ENCODE measurements at places on chromosomes 7 and 10.

GRCh38 chr10:2929480-2930258 lies 137.7 kb upstream of the PFKP start:
- no peak for DNase-seq

DNA sequence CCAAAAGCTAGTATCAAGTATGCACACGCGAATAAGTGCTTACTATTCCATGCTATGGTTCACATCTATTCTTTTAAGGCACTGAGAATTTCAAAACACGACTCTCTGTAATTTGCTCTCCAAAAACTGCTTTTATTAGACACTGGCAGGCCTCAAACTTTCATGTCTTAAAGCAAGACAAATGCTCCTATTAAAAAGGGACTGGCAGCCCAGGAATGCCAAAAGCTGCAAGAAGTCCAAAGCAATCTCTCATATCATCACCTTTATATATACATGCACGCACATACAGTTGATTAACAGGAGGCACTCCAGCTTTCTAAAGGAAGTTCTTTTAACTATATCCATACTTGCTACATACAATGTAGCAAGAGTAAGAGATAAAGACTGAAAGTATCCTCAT lies 34.8 kb downstream of the UBE2H start:
- DNase-seq: no peak

DNA sequence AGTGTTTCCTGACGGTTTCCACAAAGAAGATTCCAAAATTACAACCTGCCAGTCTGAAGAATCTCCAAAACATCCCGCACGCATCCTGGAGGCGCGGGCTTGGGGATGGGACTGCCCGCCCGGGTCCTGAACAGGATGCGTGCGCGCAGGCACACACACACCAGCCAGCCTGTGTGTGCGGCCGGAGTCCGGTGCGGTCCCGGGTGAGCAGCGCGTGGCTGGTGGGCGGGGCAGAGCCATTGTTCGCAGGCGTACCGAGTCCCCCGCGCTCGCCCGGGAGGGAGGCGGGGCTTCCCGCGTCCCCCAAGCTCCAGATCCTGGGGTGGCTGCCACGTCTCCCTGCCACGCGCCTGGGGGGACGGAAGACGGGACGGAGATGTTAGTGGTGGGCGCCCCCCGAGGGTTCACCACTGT lies 675 bp upstream of the SCD start:
- peak; percentile 63 for DNase-seq

DNA sequence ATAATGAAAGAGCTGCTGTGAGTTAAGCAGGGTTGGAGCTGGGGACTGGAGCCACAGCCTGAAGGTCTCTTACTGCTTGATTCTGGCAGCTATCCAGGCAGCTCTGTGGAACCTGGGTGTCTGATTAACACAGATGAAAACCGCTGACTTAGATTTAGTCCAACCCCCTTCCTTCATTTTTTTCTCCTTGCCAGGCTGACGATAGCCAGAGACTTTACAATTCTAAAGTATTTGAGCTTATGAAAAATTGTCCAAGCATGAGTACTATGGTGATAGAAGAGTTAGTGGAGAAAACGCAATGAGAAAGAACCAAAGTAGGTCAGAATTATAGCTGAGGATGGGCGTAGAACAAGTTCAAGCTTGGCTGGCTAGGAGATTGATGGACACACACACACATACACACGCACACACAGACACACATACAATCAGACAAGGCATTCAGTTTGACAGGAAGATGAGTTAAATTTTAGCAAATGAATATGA lies 13.5 kb upstream of the GPR85 start:
- no peak for DNase-seq

- no peak for DNase-seq
Measured at GRCh38 chr10:20110125-20111100, 294.2 kb downstream of the PLXDC2 start.

DNA sequence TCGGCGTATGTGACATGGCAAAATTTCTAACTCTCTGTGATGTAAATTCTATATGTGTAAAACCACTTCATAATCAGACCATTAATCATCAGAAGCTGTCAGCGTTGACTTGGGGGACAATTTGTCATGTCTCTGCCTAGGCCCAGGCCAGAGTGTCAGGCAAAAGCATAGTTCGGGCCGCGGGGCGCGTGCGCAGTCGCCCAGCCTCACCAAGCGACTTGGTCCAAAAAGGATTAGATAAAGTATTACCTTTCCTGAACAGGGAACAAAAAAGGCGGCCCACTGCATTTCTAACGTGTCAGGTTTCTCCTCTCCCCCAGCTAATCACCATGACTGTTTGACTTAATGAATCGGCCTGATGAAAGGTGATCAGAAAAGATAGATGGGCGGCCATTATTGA lies 114.2 kb downstream of the EBF3 start:
- no peak for DNase-seq

DNA sequence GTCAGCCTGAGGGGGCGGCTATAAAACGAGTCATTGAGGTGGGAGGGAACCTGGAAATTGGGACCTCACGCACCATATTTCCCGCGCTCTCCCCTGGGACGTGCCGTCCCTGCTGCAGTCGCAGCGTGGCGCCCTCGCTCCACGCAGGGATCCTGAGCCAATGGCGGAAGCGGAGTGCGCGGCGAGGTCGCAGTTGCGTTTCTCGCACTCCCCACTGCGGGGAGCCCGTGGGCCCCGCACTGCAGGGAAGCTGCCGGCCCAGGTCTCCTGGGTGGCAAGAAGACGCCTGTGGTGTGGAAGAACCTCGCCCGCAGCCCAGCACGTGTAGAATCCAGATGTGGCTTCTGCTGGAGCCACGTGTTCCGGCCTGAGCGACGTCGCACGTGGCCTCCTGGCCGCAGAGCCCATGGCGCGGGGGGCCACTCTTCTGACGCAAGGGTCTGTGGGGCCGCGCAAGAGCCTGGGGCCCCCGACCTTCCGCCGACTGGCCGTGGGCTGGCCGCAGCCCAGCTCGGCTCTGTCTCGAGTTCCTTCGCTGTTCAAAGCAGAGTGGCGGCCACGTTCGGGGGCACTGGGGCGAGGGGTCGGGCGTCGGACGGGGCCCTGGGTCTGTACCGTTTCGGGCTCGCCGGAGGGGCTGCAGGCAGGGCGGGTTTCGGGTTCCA lies 26.4 kb downstream of the HIF1AN start:
- peak; percentile 43 for DNase-seq

DNA sequence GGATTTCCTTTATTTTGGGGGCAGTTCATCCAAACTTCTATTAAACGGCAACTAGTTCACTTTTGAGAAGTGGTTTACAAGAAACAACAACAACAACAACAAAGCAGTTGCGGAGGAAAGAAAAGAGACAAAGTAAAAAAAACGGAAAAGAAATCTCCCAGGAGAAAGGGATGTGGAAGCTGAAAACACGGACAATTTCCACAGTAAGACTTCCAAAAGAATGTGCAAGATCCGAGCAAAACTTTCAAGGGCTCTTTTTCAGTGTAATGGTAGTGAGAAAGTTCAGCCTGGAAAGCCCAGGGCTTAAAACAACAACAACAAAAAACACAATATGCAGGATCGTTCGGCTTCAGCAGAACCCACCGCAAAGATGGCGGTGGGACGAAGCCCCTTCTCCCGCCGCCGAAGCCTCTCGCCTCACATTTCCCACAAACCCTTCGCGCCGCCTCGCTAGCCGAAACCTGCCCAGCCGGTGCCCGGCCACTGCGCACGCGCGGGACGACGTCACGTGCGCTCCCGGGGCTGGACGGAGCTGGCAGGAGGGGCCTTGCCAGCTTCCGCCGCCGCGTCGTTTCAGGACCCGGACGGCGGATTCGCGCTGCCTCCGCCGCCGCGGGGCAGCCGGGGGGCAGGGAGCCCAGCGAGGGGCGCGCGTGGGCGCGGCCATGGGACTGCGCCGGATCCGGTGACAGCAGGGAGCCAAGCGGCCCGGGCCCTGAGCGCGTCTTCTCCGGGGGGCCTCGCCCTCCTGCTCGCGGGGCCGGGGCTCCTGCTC lies at the start of gene TNKS2:
TNKS2 (plus strand) TSS at position 553 of the 775 bp plus-strand sequence. CDS start 265 bp downstream, outside the sequence.
- peak; percentile 90 for DNase-seq

- no peak for DNase-seq
Measured at GRCh38 chr7:17721736-17722285, 218.5 kb downstream of the SNX13 start.

DNA sequence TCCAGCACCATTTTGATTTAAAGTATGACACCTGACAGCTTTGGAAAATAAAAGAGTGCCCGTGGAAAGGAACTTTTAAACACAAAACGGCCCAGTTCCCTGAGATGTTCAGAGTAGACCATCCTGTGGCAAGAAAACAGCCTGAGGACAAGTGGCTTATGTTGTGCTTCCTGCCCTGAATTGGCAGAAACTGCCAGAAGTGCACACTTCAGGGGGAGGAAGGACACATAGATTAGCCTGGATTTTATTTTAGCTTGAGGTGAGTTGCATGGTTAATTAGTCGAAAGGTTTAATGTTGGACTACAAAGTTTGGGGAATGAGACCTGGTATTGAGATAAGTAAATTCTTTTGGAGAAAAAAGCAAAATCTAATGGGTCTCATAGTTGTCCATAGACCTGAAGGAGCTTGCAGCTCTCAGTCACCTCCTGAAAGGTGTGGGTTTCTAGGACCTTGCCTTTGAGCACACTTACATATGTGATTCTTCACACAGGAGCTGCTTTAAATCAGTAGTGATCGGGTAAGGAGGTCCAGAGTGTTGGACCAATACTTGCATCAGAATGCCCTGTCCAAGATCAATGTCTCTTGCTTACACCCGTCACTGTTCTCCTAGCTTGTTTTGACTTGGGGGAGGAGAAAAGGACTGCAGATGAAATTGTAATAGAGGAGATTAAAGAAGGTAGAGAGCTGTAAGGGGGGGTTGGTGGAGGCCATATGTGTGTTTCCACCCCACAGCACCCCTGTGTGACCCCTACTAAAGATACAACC lies 4.9 kb downstream of the ITIH2 start:
- no peak for DNase-seq

- no peak for DNase-seq
Measured at GRCh38 chr7:131190146-131190545, 137.5 kb upstream of the MKLN1 start.

GRCh38 chr10:14385596-14386593 lies 55.2 kb upstream of the FRMD4A start:
- DNase-seq: no peak

- DNase-seq: no peak
Measured at GRCh38 chr7:47502240-47502877, 79.6 kb downstream of the TNS3 start.

DNA sequence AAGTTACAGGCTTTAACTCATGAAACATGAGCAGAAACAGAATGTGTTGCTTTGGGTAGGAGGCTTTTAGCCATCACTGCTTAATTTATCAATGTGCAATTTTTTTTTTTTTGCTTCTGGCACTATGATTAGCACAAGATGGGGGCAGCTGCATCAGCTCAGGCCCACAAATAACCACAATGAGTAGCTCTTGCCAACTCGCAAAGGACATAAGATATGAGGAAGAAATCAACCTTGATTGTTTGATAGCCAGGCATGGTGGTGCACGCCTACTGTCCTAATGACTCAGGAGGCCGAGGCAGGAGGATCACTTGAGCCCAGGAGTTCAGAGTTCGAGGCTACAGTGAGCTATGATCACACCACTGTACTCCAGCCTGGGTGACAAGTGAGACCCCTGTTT lies 12.3 kb downstream of the NOD1 start:
- no peak for DNase-seq

- DNase-seq: no peak
Measured at GRCh38 chr10:71770255-71770654, 3.1 kb downstream of the VSIR start.

- no peak for DNase-seq
Measured at GRCh38 chr10:85784792-85785191, 581.8 kb downstream of the GRID1 start.

DNA sequence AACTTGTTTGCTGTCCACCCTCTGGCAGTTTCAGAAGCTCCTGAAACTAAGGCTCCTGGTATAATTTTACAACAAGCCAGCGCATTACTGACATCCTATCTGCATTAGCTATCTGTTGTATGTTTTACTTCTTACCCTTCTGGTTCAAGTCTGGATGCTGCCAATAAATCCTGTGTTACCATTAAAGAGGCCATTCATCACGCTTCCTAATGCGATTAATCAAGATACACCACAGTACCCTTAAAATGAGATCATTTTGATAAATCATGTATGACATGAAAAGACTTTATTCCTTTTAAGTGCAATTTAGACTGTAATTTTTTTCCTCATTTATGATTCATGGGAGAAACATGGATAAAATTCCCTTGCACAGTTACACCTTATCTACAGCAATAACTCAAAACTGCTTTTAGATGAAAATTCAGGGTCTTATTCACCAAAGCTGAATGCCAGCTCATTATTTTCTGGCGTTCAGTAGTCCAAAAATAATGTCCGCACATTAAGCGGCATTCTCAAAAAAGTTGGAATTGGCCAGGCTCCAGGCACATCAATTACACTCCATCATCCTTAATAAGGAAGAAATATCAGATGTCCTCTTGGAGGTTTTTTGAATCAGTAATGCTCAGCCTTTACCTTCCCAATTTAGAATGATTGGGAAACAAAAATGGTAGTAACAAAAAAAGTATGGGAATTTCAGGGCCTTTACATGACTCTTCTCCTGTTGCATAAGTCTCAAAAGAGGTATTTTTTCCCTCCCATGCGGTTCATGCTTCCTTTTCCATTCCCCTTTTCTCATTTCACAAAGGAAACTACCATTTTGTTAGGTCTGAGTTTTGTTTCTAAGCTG lies 878.5 kb downstream of the LRMDA start:
- no peak for DNase-seq

- no peak for DNase-seq
Measured at GRCh38 chr10:22133749-22134624, 83.8 kb downstream of the EBLN1 start.

- DNase-seq: no peak
Measured at GRCh38 chr7:1601956-1602355, 32.1 kb upstream of the PSMG3 start.

DNA sequence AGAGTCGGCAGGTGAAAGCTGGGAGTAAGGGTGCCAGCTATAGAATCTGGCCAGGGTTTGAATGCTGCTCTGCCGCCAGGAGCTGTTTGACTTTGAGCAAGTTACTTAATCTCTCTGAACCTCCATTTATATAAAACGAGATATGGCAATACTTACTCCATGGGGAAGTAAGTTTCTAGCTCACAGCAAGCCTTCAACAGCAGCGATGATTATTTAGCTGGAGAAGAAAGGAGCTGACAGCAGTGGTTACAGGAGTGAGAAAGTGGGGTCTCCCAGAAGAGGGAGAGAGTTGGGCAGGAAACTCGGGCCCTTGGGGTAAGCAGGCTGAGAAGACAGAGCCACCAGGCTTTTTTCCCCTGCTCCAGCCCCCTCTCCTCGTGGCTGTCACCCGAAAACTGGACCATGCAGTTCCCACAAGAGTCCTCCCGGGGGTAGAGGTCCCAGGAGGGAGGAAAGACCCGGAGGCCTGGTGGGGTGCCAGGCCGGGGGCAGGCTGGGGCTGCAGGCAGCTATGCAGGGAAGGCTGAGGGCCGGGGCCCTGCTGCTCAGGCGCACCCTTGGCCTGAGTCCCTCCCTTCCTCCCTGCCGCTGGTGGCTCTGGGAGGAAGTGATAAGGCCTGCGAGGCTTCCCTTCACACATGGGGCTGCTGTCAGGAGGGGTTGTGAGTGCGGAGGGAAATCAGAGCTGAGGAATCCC lies 3.5 kb downstream of the NOS3 start:
- DNase-seq: no peak

Measured in activated gamma-delta T cell (primary cell).